ENCODE measurements at places on chromosomes 5 and 9.

GRCh38 chr5:67051164-67051563 lies 145.4 kb downstream of the CD180 start:
- DNase-seq, result no peak

DNA sequence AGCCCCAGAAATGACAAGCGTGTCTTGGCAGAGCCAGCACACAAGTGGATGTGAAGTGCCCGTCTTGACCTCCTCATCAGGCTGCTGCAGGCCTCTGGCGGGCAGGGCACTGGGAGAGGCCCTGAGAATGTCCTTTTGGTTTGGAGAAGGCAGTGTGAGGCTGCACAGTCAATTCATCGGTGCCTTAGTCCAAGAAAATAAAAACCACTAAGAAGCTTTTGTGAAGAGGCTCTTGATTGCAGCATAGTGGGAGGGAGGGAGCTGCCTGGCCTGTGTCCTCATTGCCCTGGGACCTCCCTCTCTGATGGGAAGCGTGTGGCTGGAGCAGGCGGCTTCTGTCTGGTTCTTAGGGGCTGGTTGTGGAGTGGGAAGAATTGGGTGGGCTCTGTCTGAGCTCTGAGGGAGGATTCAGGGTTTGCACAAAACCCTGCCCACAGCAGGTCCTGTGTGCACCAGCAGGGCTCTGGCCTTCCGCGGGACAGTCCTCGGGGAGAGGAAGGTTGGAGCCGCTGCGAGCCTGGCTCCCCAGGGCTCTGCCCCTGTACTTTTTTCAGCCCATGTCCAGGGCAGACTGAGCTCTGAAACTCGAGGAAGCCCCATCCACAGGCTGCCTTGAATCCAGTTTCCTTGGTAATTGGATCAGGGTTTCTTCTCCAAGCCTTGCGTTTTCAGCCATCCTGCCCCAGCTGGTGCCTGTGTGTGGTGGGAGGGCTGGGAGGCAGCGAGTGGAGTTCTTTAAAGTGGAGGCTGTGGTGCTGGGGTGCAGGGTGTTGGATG lies 1.1 kb downstream of the HRCT1 start:
- no peak for DNase-seq

DNA sequence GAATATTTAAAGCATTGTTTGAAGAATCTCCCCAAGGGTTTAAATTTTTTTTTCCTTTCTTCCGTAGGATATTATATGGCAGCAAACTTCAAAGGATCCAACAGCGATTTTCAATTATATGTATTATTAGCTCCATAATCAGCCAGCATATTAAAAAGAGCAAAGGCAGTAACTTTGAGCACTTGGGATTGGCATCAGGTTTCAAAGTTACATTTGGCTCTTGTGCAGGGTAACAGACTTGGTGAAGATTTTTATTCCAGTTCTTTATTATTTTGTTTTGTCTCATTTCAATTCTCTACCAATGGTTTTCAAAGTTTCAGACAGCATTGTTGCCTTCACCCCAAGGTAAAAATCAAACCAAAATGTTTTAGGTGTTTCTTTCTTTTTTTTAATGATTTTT lies 116.7 kb upstream of the ZNF366 start:
- DNase-seq, result no peak

GRCh38 chr5:16656561-16657191 lies 39.9 kb upstream of the RETREG1 start:
- no peak for DNase-seq

DNA sequence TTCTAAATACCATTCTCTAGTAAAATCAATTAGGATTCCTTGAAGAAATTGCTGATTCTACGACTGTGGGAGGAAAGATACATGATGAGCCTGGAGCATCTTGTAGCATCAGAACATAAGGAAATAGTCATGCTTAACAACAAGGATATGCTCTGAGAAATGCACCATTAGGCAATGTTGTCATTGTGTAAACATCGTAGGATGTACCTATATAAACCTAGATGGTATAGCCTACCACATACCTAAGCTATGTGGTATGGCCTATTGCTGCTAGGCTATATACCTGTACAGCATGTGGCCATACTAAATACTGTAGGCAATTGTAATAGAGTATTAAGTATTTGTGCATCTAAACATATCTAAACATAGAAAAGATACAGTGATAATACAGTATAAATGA lies 77.4 kb upstream of the VCAN start:
- no peak for DNase-seq

DNA sequence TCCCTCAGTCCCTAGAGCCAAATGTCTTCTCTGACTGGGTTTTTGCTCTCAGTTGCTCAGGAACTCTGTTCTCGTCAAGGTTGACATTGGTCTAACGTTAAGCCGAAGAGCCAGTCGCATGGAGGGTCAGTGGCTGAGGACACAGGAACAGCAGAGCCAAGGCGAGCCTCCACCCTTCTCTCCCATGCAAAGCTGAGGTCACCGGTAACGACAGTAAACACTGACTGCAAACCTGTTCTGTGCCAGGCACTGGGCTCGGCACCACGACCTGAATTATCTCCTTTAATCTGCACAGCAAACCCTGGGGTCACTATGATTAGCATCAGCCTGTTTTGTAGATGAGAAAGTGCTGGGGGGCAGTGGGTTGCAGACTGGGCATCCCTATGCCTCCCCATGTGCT lies 171.0 kb downstream of the COL23A1 start:
- no peak for DNase-seq

DNA sequence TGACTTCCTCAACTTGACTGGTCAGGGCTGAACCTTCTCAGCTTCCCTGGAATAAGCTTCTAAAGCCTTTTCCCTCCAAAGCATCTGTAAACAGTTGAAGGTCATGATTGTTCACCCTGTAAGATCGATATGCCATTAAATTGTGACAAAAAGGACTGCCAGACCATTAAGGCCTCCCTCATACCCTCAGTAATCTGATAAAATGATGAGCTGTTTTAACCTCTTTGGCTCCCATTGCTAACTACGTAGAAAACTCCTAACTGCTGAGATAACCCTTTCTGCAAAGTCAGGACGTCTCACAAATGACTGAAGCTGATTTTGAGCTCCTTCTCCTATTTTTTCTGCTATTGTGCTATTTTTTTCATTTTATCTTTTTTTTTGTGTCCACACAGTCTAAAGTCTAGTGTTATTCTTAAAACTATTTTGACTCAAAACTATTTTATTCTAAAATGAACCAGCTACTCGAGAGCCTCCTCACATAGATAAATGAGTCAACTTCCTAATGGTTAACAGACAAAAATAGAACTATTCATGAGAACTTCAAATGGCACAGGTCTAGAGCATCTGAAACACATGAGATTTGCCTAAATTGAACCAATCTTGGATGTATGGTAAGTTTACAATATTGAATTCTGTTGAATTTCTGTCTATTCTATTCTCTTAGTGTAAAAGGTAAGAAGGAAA lies 395.6 kb upstream of the TLE4 start:
- no peak for DNase-seq

DNA sequence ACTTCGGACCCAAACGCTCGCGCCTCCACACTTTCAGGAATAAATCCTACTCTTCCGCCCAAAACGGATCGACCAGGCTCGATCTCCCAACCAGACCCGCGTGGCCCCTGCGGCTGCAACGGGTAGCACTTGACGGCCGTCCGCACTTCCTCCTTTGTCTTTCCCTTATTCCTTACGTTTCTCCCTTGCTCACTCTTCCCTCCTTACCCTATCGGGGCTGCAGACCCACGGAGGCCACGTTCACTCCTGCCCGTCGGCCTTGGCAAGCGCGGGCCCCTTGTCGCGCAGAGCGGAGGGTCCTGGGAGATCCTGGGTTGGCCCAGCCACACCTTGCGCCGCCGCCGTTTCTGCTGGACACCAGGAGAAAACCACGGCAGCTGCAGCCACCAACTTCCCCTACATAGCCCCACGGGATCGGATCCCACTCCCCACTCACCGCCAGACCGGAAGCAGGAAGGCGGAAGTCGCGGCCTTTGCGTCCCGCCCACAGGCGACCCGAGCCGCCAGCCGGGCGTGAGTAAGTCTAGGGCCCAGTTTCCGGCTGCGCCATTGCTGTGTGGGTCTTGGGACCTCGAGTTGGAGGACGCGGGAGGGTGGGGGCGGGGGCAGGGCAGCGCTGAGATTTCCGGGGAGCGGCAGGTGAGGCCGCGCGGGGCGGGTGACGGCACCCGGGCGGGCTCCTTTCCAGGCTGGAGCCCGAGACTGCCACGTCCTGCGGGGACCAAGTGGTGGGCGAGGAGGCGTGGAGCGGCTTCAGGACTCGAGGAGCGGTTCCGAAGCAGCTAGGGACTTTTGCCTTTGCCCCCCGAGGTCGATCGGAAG lies at the start of gene SMIM15:
Gene SMIM15, minus strand, starts transcription at position 459 of the 822 bp plus-strand sequence. CDS start 2,297 bp downstream, outside the sequence.
- peak; percentile 63 for DNase-seq

DNA sequence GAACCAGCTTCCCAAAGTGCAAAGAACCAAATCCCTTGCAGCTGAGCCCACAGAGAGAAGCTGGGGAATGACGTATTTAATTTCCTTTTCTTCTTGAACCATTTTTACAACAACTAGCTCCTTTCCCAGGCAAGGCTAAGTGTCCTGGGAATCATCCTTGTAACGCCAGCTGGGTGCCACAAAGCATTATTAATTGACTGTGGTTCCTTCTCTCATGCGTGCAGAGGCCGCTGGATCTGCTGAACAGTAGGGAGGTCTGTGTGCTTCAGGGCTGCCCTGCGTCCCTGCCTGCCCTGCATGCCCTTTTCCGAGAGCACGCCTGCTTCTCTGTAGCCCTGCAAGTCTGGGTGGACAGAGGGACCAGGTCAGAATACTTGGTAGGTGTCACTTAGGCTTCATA lies 124.1 kb upstream of the OTULINL start:
- DNase-seq, result no peak

DNA sequence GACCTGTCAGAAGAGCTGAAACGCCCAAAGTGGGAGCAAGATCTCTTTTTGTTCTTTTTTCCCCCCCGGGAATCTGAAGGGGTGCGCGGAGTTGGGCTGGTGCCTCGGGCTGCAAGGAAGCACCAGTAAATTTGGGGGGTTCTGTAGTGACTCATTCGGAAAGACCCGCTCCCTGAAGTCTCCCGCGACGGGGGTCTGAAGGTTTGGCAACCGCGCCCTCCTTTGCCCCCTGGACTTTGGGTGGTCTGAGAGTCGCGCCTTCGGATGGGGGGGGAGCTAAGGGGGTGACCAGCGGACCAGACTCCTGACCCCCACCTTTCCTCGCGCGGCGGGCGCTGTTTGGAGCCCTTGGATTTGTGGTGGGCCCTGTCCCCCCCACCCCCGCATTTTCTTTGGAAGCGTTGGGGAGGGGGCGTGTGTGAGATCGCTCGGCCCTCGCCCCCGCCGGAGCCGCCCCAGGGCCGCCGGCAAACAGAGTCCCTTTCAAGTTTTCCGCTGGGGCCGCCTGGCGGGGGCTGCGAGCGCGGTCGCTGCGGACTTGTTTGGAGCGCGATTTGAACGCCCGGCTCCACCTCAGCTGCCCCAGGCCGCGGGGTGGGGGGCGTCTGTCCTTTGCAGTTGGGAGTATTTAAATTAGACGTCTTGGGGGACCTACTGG lies 2.0 kb downstream of the CXXC5 start:
- DNase-seq, result no peak

DNA sequence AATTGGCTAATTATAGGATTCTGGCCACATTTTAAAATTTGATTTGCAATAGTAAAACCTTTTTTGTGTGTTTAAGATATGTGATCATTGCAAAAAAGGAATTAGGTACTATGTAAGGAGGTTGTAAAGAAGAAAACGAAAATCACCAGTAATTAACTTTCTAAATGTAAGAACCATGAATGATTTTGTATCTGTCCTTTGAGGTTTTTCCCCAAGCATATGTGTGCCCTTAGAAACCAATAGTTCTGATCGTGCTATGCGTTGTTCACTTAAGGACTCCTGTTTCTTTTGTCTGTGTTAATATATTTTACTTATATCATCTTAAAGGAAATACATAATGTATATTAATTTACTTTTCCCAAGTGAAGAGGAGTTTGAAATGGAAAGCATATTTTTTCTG lies 410.2 kb downstream of the PSAT1 start:
- no peak for DNase-seq

DNA sequence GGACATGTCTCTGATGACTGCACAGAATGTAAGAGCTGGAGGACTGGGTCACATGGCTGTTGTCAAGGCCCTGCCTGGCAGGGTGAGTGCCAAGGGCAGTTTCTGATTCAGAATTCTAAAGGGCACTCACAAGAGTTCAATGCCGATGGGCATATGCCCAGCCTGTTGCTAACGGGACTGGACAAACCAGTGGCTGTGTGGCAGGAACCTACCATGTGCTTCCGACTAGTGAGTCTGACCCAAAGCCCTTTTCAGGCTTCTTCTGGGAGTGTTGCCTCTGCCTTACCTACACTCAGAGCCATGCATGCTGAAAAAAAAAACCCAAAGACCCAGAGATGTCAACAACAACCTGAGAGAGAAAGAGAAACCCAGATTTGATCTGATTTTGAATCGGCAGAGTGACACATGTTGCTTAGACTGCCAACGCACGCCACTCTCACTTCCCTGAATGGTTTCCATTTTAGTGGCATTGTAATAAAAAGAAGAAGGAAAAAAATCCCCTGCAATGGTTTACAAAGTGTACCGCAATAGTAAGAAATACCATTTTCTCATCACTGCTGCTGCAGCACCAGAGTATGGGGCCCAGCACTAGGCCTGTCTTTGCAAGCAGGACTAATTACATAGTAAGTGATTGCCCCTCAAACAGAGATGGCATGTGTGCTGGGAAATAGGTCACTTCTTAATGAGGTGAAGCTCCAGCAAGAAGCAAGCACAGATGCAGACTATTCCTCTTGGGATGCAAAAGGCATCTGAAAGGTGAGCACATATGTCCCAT lies 194.3 kb downstream of the PALM2AKAP2 start:
- DNase-seq, result no peak

GRCh38 chr9:79224672-79225433 lies 346.9 kb upstream of the TLE4 start:
- DNase-seq, result peak; percentile 76

- DNase-seq, result no peak
Observed at GRCh38 chr9:23821375-23822181, 4.5 kb downstream of the ELAVL2 start.

- no peak for DNase-seq
Observed at GRCh38 chr5:67333171-67333570, 136.6 kb upstream of the CD180 start.

DNA sequence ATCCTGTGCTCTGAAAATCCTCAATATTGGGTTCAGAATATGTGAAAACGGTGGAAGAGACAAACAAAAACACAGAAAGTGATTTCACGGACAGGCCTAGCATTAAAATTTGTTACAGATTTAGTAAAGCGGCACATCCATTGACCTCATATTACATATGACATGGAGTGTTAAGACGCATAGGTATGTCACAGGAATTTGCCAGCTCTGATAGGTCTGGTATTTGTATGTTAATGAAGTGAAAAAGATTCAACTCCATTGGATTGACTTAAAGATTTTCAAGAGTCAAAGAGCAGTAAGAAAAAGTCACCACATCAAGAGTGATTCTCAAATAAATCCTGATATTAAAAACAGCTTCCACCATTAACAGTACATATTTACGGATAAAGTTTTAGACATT lies 396.5 kb upstream of the SEMA6A start:
- no peak for DNase-seq

GRCh38 chr5:133611357-133612248 lies 738 bp downstream of the FSTL4 start:
- DNase-seq, result no peak

DNA sequence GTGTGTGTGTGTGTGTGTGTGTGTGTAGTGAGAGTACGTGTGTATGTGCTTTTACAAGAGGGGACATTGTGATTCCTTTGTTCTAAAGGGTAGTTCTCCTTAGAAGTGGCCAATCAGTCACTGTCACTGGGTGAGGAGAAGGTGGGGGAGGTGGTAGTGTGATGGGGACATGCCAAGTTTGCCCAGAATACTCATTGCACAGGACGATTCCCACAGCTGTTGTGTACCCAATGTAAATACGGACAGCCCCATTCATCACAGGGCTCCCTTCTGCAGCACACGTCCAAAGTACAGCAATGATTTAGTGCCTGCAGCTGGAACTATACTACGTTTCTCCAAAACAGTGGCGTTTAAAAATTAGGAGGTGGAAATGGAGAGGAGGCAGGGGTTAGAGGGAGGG lies 287.8 kb downstream of the TLR4 start:
- no peak for DNase-seq

All from HS-27A (cell line).